ENCODE measurements at places on chromosomes 12 and 14.

- H3K36me3 ChIP-seq = no peaks in the 10 kb centered on the region
- no peak for DNase-seq
- no peak overlapping the region for H3K27ac ChIP-seq
- H3K4me3 ChIP-seq = no peak overlapping the region
These were observed 1.4 kb downstream of the SERPINA11 start for GRCh38 chr14:94451091-94451771.

GRCh38 chr14:20400965-20401593 is 12.2 kb downstream of the TEP1 start:
- no peak overlapping the region for H3K4me3 ChIP-seq
- H3K36me3 ChIP-seq = peaks cover 68% of the 10 kb centered on the region
- H3K27me3 ChIP-seq = no peaks in the 10 kb centered on the region
- no peaks in the 10 kb centered on the region for H3K4me1 ChIP-seq
- DNase-seq = no peak
- H3K27ac ChIP-seq = peak overlapping the region; percentile 26

GRCh38 chr14:87613881-87614280 is 379.1 kb downstream of the GALC start:
- no peaks in the 10 kb centered on the region for H3K36me3 ChIP-seq
- no peaks in the 10 kb centered on the region for H3K27me3 ChIP-seq
- DNase-seq = no peak
- no peak overlapping the region for H3K4me3 ChIP-seq
- H3K27ac ChIP-seq = no peak overlapping the region

- H3K27ac ChIP-seq = no peak overlapping the region
- peaks cover under 1% of the 10 kb centered on the region for H3K36me3 ChIP-seq
- H3K27me3 ChIP-seq = no peaks in the 10 kb centered on the region
- no peak for DNase-seq
- H3K4me1 ChIP-seq = no peaks in the 10 kb centered on the region
These were observed 65.6 kb downstream of the TESC start for GRCh38 chr12:117033382-117034221.

All from effector memory CD4-positive, alpha-beta T cell (primary cell).